Epithelial cell of esophagus (primary cell): ENCODE measurements at places on chromosomes 6 and 20.

DNA sequence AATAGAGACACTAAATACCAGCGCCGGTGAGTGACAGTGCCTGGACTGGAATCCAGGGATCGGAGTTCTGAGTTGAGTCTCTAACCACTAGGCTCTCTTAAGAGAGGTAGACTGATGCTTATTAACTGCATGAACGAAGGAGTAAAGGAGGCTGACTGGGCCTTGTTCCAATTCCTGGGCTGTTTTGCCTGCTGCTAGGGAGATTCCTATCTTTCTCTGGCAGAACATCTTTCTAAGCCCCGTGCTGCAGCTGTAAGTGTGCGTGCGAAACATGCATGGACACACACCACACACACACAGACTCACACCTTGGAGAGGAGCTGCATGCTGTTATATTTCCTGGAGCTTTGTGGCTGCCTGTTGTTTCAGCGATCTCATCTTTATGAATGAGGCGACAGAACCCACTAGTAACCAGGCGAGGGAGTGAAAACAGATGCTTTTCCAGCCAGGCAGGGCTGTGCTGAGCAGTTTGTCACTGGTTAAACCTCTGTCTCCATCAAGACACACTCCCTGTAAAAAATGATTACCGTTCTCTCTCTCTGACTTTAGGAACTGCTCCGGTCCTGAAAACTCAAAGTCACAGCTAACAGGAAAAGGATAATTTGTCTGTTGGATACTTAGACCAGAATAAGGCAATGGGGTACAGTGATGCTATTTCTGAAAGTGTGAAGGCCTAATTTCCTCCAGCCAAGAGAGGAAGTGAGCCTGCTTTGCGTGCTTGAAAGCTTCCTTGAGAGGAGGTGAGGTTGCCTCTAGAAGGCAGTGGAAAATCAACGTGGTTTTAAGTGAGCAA is 157.4 kb upstream of the ZNF217 start:
- no peak for DNase-seq

DNA sequence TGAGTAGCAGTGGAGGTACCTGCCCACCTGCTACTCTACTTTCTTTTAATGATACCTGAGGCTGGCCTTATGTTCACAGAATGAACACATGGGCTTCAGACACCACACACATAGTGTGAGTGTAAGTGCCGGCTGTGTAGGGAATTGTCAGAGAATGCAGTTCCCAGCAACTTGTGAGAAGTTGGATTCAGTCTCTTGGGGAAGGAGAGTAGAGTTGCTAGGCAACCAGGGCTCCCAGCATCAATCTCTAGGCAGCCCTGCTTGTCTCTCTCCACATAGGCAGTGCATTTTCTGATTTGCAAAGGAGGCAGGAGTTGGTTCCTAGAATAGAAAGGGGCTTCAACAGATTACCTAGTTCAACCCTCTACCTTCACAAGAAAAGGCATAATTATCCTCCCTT is 74.1 kb downstream of the BFSP1 start:
- DNase-seq: no peak

DNA sequence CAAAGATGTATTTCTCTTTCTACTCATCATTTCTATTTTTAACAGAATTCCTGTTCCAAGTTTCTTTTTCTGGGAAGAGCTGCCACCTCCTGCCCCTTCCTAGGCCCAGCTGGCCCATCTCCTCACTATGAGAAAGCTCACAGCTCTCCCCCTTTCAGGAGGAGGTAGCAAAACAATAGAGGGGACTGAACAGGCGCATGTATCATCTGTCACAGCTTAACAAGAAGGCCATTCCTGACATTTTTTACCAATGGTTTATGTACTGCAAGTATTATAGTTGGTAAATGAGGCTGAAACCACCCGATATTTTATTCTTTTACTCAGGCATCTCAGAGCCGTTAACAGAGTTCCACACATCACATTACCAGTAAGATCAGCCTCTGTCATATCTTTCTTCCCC is 103.7 kb upstream of the MTHFD1L start:
- DNase-seq: no peak

DNA sequence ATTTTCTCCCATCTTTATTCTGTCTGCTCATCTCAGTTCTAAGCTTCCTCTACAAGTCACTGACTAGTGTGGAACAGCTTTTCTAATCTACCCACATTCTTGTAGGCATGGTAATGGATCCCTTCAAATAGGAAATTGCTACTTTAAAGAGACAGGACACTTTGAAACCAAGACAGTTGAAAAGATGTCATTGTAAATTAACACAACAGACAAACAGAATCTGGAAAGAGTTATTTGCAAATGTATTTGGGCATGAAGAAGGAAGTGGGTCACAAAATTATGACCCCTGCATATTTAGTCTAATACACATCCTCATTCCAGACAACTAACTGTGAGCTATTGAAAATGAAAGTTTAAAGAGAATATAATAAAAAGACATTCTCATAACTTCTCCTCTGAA is 298.2 kb upstream of the MARCKS start:
- peak; percentile 48 for DNase-seq

DNA sequence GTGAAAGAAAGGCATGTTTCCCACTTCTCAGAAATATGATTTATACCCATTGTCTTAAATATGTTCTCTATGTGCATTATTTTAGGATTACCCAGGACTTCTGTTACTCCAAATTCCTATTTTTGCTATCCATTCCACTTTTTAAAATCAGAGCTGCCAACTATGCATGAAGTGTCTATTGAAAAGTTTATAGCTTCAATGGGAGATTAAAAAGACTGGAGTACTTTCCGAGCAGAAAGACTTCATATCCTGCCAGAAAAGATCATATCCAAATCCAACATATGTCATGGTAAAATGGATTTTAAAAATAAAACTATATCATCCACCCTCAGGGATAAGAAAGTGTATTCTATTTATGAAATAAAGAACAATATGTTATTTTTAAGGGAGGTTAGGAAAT is 212.7 kb downstream of the COL12A1 start:
- DNase-seq: no peak

DNA sequence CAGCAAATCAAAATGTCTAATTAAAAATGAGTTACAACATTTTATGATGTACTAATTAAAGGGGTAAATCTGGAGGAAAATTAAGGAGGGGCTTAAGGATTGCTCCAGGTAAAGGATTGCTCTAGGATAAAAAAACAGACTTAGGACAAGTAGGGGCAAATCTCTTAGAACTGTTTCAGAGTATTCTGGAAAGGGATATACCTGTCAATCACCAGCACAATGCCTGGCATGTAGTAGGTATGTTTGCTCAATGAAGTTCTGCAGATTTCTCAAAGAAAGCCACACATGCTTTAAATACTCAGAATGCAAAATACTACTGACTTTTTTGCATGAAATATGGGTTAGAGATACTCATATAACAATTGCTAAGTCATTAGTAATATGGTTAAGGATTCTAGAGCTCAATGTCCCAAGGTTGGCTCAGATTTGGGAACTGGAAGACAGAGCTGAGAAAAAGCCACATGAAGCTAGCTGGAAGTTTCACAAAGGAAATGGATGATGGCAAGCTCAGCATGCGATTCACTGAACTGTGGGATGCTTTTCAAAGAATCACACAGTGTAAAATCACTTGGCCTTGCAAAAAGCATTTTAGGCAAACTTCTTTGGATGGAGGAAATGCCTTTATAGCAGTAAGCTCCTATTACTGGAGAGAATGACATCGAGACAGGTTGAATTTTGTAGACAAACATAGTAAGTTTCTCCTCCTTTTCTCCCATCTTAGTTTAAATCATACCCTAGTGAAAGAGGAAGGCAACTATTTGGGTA is 72.8 kb downstream of the MAP3K5 start:
- peak; percentile 48 for DNase-seq

DNA sequence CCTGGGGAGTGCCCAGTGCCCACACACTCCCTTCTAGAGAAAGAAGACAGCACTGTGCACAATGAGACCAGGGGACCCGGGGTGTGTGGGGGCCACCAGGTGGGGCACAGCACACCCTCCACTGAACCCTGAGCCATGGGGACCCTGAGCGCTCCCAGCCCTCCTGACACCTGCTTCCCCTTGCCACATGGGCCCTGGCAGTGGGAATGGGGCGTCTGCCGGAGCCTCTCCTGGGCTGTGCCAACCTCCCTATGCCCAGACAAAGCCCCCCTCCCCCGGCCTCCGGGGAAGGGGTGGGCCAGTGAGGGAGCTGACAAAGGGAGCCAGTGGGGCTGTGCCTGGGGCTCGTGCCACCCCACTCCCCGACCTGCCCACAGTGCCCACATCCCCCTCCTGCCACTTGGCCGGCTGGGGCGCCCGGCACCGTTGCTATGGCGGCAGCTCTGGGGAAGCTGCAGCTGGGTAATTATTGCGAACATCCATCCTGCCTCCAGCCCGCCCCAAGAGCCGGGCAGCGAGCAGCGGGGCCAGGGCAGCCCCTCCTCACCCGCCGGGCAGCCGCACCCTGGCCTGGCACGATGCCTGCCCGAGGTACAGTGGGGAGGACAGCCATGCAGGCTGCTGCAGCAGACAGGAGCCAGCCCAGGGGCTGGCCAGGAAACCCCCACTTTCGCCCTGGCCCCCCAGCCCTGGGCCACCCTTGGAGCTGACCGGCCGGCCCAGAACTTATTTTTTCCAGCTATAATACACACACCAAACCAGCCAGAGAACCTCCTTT is 41.9 kb upstream of the NOL4L start:
- DNase-seq: no peak

GRCh38 chr20:54619181-54619580 is 143.8 kb downstream of the DOK5 start:
- DNase-seq: peak; percentile 2

- no peak for DNase-seq
Observed at GRCh38 chr6:90350689-90351554, 54.3 kb upstream of the BACH2 start.

DNA sequence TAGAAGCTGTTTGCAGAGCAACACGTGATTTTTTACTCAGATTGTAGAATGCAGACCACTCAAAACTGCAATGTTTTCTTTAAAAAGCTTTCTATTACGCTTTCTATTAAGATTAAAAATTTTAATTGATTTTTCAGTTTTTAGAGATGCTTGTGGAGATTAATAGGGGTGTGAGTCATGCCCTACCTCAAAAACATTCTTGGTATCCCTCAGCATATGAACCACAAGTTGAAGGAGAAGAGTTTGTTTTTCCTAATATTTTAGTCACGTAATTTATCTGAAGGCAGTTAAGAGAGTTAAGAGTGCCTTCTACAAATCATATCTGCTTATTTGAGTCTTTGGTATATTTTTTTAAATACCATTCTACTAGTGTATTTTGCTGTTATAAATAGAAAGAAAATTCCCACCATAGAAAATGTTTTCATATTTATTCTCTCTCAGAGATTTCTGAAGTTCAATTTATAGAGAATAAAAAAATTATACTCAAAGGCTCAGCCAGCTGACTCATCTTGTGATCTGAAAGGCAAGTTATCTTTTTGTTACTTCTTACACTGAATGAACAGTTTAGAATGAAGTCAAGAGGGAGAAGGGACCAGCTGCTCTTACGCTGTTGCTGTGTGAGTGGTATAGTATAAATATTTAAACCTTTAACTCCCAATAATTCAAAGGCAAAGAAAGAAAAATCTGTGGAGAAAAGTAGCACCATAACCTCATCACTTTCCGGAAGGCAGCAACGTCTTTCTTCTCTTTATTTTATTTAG is 7.6 kb downstream of the RIPOR2 start:
- no peak for DNase-seq

GRCh38 chr20:29878281-29878741 is 1379.2 kb upstream of the DEFB115 start:
- peak; percentile 27 for DNase-seq

- no peak for DNase-seq
Observed at GRCh38 chr6:33698494-33698893, 13.0 kb downstream of the UQCC2 start.

- DNase-seq: no peak
Observed at GRCh38 chr6:166554316-166554715, 32.2 kb downstream of the RAMACL start.

- peak; percentile 85 for DNase-seq
Observed at GRCh38 chr6:136123468-136123867, 126.6 kb downstream of the MTFR2 start.

GRCh38 chr20:43940518-43941225 is 26.0 kb downstream of the TOX2 start:
- no peak for DNase-seq

DNA sequence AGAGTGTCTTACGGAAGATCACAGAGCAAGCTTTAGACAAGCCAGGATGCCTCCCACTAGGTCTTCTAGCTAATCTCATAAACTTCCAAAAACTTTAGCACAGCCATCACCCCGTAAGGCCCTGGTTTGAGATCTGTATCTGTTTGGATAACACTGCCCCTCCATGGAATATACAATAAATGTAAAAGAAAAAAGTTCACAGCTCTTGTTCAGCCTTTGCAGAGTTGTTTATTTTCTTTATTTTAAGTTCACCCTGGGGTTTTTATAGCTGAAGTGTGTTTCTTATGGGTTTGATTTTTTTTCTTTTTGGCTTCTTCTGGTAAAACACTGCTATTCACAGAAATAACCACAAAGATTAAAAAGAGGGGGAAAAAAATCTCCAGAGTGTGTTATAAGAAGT is 125.6 kb downstream of the EYA2 start:
- DNase-seq: no peak

DNA sequence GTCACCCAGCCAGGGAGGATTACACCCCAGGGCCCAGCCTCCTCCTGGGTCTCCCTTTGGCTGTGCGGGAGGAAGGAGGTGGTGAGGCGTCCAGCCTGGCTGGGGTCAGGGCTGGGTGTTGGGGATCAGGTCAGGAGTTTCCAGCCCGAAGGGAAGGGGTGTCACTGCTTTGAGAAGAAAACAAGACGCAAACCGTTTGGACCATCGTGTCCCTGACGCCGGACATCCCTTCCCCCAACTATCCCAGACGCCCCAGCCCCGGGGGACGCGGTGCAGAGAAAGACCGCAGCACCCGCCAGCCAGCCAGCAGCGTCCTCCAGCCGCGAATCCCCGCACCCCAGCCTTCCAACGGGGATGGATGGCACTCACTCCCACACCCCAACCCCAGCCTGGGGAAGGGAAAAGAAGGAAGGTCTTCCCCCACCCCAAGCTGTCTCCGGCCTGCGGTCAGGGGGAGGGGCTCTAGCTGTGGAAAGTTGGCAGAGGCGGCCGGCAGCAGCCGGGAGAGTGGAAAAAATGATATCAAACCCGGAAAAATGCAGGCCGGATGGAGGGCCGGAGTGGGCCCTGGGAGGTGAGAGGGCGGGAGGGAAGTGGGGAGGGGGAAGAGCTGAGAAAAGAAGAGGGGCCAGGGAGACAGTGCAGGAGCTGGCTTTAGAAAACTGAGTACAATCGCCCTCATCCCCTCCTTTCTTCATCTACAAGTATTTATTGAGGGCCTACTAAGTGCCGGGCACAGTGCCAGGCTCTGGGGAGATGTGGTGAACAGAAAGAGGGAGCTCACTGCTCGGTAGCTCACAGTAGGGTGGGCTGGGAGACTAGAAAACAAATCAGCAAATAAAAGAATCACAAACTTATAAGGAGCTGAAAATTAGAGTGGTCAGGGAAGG is 10.6 kb downstream of the REM1 start:
- DNase-seq: no peak

- DNase-seq: no peak
Observed at GRCh38 chr6:124869416-124869815, 92.8 kb upstream of the RNF217 start.
